Activated CD8-positive, alpha-beta memory T cell treated with anti-CD3 and anti-CD28 coated beads for 48 hours (primary cell): ENCODE measurements at places on chromosomes 11 and 22.

DNA sequence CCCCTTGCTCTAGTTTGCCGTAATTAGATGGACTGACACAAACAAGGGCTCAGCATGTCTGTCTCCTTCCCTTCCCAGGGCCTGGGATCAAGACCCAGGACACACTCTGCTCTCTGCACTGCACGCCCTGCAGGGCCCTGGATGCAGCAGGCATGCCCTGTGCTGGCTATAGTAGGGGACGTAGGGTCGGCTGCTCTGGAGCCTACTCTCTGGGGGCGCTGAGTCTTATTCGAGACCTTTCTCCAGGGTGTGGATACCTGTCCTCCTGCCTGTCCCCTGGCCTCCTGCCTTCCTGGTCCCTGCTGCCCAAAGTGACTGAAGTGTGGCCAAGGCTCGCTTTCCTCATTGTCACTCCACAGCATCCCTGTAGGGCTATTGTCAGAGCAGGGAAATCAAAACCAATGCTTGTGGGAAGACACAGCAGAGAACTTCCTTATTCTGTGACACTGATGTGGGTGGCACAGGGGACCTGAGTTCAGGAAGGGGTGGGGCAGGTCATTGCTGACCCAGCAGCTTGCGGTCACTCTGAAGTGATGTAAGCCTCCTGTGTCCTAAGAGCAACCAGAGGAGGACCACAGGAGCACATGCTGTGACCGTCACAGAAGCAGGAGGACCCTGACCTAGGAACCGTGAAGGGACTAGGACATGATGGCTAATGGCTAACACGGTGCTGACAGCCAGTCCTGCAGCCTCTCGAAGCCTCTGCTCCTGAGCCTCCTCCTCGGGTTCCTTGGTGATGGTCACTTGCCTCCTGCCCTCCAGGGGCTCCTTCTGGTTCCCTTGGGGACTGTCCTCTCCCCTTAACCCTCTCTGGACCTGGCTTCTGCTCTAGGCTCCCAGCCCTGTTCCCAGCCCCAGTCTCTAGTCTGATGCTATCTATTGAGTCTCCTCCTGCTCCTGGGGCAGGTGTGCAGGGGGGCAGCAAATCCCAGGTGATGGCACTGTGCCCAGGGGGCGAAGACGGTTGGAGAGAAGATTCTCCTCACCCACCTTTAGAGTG is 10.3 kb downstream of the APOBEC3A start:
- no peak for DNase-seq

- DNase-seq: no peak
Observed at GRCh38 chr11:103901656-103902055, 134.8 kb upstream of the DDI1 start.

DNA sequence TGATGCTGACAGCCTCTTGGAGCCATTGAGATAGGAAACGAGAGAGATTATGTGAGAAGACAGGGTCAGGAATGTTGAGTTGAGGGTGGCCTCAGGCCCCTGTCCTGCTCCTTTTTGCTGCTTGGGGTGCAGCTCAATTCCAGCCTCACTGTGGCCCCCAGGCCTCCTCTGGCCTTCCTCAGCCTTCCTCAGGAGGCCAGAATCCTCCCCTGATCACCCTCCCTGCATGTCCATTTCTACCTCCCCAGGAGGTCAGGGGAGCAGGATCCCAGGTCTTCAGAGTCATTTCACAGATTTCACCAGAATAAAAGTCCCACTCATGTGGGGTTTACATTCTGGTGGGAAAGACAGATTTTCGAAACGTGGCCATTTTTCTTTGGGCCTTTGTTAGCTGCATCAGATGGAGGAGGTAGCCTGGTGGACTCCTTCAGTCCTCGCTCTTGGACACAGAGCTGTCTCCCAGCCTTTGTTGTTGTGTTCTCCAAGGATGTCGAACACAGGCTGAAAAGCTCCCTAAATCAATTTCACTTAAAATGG is 2.2 kb upstream of the KCNQ1OT1 start:
- no peak for DNase-seq

- DNase-seq: no peak
Observed at GRCh38 chr11:5234381-5234834, at the start of gene HBD. HBD (minus strand) TSS chr11:5234483; CDS start chr11:5234433, 50 bp downstream.

DNA sequence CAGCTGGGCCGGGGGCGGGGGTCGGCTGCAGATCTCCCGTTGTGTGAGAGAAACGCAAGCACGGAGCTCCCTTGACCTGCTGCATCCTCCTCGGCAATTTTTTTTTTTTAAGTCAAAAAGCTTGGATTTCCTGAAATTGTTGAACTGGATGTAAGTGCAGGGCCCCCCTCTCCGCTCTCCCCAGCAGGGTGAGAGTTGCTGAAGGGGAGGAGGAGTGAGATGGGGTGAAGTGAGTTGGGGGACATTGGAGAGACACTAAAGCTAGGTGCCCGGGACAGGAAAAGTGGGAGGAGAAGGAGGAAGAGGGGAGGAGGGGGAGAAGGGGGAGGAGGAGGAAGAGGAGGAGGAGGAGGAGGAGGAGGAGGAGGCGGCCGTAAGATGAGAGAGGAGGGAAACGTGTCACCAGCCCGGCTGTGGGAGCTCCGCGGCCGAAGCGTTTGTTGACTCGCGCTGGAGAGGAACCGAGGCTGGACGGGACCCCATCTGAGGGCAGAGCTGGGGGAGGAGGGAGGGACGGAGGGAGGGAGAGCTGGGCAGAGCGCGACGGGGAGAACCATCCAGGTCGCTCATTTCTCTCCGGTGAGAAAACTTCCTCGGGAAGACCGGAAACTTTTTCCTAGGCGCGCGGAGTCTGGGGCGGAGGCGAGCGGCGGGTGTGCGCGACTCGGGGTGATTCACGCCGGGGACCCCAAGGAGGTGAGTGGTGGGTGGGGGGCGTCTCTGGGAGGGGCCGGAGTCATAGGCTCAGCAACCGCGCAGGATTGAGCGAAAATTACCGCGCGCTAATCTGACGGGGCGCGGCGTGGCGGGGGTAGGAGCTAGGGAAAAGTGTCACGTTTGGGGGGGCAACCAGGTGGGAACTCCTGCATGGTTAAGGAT is 80.2 kb downstream of the PRR5L start:
- DNase-seq: no peak

- DNase-seq: no peak
Observed at GRCh38 chr22:35717572-35717971, at the start of gene APOL5. APOL5 (plus strand) TSS chr22:35717872; CDS start chr22:35717872, 0 bp downstream.

DNA sequence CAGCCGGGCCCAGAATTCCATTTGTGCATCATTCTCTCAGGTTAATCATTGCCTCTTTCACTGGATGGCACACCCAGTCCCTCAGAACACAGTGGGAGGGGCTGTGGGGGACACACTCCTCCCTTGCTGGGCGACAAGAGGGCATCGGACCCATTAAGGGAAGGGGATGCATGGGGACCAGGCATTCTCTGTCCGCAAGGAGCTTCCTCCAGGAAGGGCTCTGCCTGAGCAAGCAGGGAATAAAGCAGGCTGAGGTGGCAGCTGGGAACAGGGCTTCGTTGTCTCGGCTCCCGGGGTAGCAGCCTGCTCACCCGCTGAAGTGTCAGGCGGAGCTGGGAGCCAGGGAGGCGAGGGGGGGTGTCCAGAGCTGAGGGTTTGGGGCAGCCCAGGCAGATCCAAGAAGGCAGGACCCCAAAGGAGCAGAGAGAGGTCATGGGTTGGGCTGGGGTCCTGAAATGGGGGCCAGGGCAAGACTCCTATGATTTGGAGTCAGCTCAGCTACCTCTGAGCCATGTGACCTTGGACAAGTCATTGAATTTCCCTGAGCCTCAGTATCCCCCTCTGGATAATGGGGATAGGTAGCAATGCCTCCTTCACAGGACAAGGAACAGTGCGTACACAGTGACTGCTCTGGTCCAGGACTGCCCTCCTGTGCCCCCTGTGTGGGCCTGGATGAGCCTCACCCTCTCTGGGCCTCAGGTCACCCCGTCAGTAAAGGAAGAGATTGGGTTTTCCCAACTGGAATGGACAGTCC is 1.4 kb downstream of the GAL3ST1 start:
- no peak for DNase-seq

DNA sequence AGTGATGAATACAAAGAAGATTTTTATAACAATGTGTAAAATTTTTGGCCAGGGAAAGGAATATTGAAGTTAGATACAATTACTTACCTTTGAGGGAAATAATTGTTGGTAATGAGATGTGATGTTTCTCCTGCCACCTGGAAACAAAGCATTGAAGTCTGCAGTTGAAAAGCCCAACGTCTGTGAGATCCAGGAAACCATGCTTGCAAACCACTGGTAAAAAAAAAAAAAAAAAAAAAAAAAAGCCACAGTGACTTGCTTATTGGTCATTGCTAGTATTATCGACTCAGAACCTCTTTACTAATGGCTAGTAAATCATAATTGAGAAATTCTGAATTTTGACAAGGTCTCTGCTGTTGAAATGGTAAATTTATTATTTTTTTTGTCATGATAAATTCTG is 5.3 kb downstream of the BIRC3 start:
- no peak for DNase-seq

DNA sequence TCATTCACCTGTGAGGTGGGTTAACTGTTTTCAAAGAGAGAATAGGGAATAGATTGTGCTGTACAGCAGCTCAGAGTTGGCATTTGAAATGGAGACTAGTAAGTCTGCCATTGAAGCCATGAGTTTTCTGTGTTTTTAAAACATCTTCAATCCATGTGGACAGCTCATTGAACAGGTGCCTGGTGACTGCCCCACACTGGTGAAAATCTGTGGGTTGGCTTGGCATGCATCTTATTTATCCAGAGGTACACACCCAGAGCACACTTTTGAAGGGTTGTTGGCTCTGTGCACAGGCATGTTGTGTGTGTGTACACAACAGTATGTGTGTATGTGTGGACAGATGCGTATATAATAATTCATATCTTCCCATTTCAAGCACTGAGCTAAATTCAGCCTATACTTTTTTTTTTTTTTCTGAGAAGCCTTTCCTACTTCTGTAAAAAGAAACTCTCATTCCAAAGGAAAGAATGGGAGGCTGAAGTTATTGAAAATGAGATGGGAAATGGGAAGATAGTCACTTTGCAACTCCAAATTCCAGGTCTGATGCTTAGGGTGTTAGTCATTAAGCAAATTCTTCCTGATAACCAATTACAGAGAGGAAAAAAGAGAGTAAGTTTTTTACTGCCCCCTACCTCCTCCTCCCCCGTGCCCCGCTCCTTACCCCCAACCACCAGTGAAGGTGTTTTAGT is 7.0 kb upstream of the LYVE1 start:
- no peak for DNase-seq

DNA sequence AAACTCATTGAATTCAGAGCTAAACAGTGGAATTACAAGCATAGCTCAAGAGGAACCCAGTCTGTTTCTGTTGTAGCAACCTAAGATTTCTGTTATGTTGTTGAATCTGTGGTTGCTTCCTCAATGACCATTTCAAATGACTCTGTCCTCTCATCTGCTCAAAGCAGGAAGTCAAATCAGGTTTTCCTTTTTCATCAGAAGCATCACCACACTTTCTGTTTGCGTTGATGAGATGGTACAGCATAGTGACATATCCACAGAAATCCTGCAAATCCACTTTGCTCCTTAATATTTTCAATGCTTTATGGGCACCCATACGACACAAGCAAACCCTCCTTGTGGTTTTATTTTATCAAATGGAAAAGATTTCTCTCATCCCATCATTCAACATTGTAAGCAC is 12.6 kb upstream of the UCP2 start:
- DNase-seq: no peak

DNA sequence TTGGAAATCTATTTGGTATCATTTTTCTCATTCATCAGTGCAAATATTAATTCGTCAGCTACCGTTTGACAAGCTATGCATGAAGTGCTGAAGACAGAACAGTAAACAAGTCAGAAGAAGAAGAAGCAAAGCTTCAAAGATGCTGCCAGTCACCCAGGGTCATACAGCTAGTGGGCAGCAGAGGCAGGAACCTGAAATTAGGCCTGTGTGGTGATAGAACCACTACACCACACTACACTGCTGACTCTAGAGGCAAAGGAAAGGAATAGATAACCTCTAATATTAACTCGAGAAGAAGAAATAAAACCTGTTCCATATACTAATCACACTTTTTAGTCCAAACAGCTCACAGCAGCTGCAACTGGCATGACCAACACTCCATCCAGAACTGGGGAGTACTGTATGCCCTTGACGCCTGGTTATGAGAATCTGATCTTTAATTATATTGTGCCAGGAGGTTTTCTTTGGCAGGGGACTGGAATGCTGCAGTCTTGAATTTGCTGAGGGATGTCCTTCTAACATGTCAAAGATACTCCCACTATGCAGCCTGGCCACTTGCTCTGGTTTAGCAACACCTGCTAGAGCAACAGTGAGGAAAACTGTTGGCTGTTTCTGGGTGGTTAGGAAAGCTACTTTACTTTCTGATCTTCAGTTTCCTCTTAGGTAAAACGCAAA is 73.0 kb downstream of the PAK1 start:
- DNase-seq: no peak

DNA sequence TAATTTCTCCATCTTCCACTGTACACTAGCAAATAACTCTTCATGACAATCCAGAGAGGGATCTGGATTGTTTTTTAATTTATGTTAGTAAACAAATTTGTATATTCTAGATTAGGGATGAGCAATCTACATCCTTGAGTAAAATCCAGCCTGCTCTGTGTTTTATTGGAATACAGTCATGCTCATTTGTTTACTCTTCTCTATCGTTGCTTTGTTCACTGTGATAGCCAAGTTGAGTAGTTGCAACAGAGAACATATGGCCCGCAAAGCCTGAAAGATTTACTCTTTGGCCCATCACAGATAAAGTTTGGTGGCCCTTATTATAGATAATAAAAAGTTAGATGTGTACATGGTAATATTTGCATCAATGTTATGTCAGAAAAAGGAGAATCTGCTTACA is 6.2 kb upstream of the BLID start:
- no peak for DNase-seq

DNA sequence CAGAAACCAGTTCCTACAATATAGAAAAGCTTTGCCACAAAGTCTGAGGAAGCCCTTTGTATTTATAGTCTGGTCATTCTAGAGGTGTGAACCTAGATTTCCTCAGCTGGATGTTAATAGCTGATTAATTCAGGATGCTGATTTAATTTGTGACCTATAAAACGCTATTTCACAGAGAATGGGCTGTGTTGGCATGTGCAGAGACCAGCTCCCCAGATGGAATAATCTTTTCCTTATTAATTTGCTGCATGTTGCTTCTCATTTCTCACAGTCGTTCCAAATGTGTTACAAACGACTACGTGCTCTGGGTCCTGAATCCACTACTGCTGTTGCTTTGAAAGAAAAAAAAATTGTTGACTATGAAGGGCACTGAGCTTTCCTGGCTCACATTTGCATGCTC is 49.3 kb downstream of the BDNF start:
- no peak for DNase-seq

DNA sequence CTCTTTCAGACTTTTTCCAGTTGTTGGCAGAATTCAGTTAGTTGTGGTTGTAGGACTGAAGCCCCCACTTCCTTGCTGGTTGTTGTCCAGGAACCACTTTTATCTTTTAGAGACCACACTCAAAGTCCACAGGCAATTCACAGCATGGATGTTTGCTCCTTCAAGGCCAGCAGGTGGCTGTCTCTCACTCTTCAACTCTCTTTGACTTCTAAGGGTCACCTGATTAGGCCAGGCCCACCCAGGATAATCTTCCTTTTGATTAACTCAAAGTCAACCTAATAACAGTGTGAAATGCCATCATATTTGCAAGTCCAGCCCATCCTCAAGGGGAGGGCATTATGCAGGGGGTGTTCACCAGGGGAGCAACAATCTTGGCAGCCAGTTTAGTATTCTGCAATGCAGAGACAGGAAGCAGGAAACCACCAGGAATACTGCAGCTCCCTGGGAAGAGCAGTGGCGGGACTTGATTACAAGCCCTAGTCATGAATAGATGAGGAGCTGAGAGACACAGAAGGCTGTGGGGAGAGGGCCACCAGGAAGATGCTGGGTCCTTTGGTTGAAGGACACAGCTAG is 52.4 kb downstream of the LRRC74B start:
- no peak for DNase-seq

- DNase-seq: no peak
Observed at GRCh38 chr11:27115051-27115650, 74.5 kb downstream of the BBOX1 start.
